Daoy (cell line): ENCODE measurements at places on chromosomes 3 and 15. TPM values are rescaled to one million over a fixed set of nuclear protein-coding genes. Genes with fewer than 3 reads are reported as not detected.

MYD88 gene
- 4.4 and 8.1 TPM in 2 replicates for total RNA-seq

CHRNB4 gene
- 0.06 TPM in 1 of 2 replicates, not detected in the other for total RNA-seq

NTRK3 gene
- 0.39 and 0.80 TPM in 2 replicates for total RNA-seq

NR1I2 gene
- 1.0 and 1.3 TPM in 2 replicates for total RNA-seq

GPR156 gene
- total RNA-seq = 1.5 and 1.7 TPM in 2 replicates

NMD3 gene
- total RNA-seq = 77.4 and 83.2 TPM in 2 replicates

ROBO2 gene
- total RNA-seq = not detected in 2 replicates

MME gene
- total RNA-seq = 1.5 and 6.4 TPM in 2 replicates

GOLGA8O gene
- not detected in 2 replicates for total RNA-seq

HRG gene
- not detected in 2 replicates for total RNA-seq

TLR9 gene
- total RNA-seq = not detected in 2 replicates

USP19 gene
- 46.5 and 82.0 TPM in 2 replicates for total RNA-seq

IQCF5 gene
- total RNA-seq = not detected in 2 replicates

STAC gene
- 3.5 and 8.0 TPM in 2 replicates for total RNA-seq

GRCh38 chr3:14741510-14741909, 66.6 kb downstream of the C3orf20 start:
- DNase-seq = no peak

DNA sequence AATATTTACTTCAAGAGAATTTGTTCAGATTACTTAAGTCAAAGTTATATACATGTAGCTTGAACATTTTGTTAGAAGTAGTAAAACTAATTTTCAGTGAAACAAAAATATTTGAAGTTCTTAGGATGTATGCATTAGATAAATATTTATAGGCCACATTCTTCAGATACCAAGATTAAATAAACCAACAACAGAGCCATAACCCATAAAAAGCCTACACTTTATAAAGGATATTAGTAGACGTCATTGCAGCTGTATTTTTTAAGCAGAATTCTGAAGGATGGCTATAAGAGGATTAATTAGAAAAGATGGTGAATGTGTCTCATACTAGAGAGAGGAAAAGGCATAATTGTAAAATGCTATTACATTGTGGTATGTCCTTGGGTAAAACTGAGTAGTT, 449.7 kb upstream of the ALCAM start:
- DNase-seq = no peak

- peak; percentile 22 for DNase-seq
Measured at GRCh38 chr3:27630885-27631284, 91.2 kb downstream of the EOMES start.

GRCh38 chr15:74010929-74011540, 16.5 kb downstream of the PML start:
- no peak for DNase-seq

DNA sequence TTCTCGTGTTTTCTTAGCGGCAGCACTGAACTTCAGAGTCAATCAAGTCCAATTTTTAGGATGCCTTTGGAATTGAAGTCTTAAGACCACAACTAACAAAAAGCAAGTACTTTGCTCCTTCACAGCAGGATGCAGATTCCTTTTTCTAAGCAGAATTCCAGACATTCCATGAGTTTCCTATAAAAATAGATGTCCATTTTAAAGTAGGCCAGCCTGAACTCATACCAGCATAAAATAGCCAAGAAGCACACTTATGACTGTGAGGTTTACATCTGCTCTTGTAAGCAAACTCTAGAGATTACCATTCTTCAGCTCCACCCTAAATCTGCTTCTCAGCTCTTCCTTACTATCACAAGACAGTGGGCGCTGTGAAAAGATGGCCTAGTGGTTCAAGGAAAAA, 85.8 kb downstream of the THBS1 start:
- DNase-seq = no peak

DNA sequence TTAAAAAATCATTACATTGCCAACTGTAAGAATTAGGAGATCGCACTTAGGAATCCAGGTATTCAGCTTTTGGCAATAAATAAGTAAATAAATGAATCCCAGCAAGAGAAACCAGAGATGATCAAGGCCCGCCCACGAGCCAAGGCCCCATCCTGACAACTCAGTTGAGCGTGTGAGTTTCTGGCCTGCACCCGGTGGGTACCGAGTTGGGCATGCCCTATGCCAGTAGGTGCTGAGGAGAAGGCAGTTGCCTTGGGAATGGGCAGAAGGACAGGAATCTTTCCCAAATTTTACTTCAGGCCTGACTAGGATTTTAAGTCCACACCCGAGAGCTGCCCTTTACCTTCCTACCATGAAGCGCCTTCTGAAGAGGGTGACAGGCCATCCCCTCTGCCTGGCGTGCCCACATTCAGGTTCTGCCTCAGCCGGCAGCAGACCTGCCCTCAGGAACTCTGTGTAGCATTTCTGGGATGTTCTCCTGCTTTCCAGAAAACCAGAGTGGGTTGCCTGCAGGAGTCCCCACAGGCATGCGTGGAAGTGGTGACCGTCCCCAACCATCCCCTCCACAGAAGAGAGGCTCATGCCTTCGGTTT, 99.3 kb upstream of the ALDH1A3 start:
- DNase-seq = peak; percentile 0

GRCh38 chr3:197428117-197428801, 127.5 kb downstream of the BDH1 start:
- peak; percentile 85 for DNase-seq

DNA sequence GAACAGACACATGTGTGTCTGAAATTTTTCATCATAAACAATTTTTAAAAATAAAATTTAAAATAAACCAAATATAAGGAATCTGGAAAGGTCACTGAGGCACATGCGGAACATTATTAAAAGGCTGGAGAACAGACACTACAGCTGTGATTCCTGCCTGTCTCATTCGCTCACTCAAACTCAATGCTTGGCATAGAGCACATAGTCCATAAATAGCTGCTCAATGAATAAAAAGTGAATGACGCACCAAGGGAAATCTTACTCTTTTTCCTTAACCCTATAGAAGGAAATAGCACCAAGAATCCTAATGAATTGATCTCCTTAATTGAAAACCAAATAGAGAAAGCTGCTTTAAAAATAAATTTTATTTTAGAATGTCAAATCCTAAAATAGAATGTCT, 98.4 kb downstream of the FSIP1 start:
- DNase-seq = no peak

GRCh38 chr15:68700455-68701123, 120.1 kb downstream of the ANP32A start:
- peak; percentile 28 for DNase-seq

DNA sequence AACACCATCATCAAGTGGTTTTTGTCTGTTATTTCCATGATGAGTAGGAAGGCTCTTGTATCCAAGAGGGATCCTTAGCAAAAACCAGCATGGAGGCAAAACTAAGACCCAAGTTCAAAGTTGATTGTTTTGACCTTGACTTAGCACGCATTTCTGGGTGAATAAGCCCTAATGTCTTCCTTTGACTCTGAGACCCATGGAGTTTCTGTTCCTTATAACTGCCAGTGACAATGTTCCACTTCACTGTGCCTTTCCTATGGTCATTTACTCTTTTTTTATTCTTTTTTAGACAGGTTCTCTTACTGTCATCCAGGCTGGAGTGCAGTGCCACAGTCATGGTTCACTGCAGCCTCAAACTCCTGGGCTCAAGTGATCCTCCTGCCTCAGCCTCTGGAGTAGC, 118.2 kb upstream of the MRPL3 start:
- DNase-seq = no peak

DNA sequence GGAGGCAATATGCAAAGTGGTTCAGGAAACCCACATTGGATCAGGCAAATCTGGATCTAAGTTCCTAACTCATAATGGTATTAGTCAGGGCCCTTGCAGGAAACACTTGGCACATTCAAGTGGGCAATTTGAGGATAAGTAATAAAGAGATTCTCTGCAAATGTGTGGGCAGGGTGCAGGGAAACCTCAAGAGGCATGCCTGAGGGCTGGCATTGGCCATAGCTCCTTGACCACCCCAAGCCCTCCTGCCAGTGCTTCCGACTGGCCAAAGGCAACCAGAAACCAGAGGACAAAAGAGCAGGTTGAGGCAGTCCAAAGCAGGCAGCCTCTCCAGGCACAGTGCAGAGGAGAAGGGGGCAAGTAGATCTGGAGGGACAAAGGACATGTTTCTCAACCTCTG, 130.8 kb upstream of the SNTN start:
- DNase-seq = no peak

GRCh38 chr15:34437687-34438086, at the start of gene GOLGA8A:
TSS of gene GOLGA8A (minus strand) at chr15:34437808. CDS start at chr15:34389691, 48,117 bp downstream.
- DNase-seq = peak; percentile 85

GRCh38 chr3:102018551-102018950, 169.2 kb downstream of the NFKBIZ start:
- DNase-seq = no peak

- DNase-seq = no peak
Measured at GRCh38 chr3:168485936-168486335, 390.2 kb upstream of the GOLIM4 start.

- no peak for DNase-seq
Measured at GRCh38 chr3:125001557-125002413, 54.0 kb downstream of the HEG1 start.

GRCh38 chr15:96500508-96500907, 170.0 kb downstream of the NR2F2 start:
- DNase-seq = no peak

DNA sequence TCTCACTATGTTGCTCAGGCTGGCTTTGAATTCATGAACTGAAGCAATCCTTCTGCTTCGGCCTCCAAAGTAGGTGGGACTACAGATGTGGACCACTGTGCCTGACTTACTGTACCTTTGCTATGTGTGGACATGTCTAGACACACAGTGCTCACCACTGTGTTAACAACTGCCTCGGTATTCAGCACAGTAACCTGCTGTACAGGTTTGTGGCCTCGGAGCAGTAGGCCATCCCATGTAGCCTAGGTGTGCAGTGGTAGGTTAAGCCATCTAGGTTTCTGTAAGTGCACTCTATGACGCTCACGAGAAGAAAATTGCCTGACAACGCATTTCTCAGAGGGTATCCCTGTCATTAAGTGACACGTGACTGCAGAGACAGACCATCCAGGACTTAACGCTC, 70.3 kb downstream of the TAMM41 start:
- no peak for DNase-seq

- no peak for DNase-seq
Measured at GRCh38 chr3:196142202-196142956, 60.5 kb upstream of the TFRC start.

DNA sequence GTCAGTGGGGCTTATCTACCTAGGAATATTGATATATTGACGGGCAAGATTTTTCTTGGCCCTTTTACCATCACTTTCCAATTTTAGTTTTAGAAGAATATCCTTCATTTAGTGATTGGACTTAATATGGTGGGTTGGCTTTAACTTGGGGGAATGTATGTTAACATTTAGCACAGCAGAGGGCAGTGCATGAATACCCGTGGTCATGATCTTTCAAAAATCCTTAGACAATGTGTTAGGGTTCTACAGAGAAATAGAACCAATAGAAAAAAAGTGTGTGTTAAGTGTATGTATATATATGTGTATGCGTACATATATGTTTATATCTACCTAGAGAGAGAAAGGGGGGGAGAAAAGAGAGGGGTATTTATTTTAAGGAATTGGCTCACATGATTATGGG, 36.9 kb downstream of the GPR171 start:
- DNase-seq = no peak

DNA sequence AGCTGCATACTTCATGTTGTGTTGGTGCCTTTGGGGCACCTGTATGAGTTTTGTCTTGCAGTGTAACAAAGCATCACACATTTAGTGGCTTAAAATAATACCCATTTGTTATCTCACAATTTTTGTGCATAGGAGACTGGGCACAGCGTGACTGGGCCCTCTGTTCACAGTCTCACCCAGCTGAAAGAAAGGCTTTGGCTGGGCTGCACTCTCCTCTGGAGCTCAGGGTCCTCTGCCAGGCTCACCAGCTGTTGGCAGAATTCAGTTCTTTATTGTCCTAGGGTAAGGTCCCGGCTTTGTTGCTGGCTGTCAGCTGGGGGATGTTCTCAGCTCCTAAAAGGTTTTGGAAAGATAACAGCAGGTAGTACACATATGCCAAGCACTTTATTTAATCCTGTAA, 263.3 kb downstream of the CLSTN2 start:
- DNase-seq = no peak

- DNase-seq = no peak
Measured at GRCh38 chr3:100150473-100150872, 36.2 kb upstream of the FILIP1L start.

- DNase-seq = no peak
Measured at GRCh38 chr3:94172695-94173310, 109.9 kb downstream of the NSUN3 start.

- no peak for DNase-seq
Measured at GRCh38 chr3:177282119-177282655, 84.9 kb upstream of the TBL1XR1 start.

- DNase-seq = no peak
Measured at GRCh38 chr3:120449251-120449650, 1.5 kb downstream of the FSTL1 start.
